NCI-H748 treated with DMSO at 0.1 percent for 48 hours (cell line): ENCODE measurements at places on chromosomes 16 and 17.

DNA sequence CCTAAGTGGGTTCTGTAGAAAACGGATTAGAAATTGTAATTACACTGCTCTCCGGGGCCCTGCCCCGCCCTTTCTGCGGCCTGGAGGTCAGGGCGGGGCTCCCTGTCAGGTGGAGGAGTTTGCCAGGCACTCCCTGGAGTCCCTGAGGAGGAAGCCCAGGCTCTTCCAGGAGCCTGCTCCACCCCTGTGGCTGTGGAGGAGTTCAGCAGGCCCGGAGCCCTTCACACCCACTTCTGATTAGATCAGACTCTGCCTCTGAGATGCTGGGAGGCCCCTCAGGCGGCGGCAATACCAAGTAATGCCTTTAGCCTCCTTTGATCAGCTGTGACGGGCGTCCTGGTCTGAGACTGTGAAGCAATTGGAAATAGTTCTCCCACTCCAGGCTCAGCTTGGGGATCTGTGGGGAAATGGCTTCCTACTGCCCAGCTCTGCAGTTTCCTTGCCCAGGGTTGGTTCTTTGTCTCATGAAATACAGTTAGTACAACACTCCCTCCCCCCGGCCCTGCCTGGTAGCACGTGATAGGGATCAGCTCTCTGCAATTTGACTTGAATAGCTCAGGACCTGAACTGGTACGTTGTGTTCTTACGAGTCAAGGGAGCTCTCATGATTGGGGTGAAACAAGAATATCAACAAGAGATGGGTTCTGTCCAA lies 22.3 kb downstream of the BAIAP2 start:
- DNase-seq: no peak

DNA sequence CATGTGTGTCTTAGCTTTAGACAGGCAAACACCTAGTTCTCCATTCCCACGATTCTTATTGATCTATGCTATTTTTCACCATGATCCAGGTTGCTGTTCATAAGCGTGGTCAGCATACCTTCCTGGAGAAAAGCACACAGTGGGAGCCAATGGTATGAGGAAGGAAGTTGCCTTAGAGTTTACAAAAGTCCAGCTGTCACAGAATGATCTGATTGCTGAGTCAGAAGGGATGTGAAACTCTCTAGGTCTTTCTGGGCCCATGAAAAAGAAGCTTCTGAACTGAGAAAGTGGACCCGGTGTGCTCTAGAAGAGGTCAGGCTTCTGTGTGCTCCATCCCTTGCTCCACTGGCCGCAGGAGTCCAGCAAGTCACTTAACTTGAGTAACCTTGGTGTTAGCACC lies 71.0 kb upstream of the CCL1 start:
- DNase-seq: no peak

GRCh38 chr17:7408252-7408727 lies 645 bp downstream of the NLGN2 start:
- DNase-seq: no peak

DNA sequence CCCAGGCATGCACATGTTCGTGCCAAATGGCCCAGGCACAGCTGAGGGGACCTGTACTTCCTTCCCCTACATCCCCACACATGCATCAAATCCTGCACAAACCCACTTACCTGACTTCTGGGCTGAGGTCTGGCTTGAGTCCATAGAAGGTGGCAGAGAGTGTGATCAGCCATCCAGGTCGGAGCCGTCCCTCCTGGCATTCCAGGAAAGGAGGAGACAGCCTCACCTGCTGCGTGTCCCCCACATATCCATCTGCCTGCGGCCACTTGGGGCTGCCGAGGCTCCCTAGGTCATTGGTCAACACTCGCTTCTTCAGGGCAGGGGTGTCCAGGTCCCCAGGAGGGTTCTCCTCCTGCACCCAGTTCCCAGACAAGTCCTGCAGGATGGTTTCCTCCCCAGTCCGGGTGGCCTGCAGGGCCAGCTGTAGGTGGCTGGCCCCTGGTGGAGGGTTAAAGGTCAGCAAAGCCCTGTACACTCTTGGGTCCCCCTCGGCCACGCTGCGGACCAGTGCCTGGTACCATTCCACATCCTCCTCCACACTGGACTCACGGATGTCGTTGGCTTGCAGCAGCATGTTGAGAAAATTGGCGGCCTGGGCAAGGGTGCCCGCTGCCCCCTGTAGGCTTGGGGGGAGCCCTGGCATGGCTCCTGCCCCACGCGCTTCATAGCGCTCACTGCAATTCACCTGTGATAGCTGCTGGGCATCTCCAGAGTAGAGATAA lies 709 bp downstream of the GPR179 start:
- DNase-seq: no peak

DNA sequence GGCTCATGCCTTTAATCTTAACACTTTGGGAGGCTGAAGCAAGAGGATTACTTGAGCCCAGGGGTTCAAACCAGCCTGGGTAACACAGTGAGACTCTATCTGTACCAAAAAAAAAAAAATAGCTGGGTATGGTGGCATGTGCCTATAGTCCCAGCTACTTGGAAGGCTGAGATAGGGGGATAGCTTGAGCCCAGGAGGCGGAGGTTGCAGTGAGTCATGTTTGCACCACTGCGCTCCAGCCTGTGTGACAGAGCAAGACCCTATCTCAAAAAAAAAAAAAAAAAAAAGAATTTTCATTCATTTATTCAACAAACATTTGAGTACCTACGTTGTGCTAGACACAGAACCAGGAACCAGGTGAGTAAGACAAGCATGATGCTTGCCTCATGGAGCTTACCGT lies 73.6 kb upstream of the MRTFB start:
- no peak for DNase-seq

DNA sequence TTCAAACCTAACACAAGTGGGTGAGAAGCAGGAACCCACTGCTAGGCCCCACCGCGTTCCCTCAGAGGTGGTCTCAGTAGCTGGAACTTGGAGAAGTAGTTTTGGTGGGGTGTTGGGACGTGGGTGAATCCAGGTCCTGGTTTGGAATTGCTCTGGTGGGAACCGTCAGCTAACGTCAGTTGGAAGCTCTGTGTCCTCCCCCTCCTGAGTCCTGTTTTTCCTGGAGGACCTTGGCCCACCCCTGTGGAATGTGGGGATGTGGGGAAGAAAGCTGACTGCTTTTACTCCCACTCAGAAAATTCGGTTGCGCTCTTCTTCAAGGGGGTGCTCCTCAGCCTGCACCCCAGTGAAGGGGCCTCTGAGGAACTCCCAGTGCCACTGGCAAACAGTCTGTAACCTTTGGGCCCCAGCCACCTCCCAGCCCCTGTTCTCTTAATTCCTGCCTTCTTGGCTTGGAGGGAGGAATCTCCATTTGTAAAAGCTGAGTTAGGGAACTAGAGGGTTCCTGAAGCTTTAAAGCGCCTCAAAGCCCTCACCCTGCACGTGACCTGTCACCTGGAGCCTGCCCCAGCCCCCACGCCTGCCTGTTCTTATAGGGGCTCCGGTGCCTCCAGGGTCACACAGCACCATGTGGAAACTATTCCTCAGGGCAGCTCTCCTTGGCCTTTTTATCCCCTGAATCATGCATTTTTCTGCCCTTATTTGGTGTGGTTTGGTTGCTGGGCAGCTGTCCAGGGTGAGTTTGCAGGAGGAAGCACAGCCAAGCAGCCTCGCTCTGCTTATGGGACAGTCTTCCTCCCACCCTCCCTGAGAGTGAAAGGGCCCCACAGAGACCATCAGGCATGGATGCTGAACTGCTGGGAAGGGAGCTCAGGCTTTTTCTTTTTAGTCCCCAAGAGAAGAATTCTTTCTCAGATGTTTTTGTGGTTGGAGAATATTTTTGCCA lies 16.2 kb upstream of the NAGLU start:
- DNase-seq: no peak

- DNase-seq: no peak
Observed at GRCh38 chr17:46024590-46024989, 25.5 kb downstream of the STH start.

DNA sequence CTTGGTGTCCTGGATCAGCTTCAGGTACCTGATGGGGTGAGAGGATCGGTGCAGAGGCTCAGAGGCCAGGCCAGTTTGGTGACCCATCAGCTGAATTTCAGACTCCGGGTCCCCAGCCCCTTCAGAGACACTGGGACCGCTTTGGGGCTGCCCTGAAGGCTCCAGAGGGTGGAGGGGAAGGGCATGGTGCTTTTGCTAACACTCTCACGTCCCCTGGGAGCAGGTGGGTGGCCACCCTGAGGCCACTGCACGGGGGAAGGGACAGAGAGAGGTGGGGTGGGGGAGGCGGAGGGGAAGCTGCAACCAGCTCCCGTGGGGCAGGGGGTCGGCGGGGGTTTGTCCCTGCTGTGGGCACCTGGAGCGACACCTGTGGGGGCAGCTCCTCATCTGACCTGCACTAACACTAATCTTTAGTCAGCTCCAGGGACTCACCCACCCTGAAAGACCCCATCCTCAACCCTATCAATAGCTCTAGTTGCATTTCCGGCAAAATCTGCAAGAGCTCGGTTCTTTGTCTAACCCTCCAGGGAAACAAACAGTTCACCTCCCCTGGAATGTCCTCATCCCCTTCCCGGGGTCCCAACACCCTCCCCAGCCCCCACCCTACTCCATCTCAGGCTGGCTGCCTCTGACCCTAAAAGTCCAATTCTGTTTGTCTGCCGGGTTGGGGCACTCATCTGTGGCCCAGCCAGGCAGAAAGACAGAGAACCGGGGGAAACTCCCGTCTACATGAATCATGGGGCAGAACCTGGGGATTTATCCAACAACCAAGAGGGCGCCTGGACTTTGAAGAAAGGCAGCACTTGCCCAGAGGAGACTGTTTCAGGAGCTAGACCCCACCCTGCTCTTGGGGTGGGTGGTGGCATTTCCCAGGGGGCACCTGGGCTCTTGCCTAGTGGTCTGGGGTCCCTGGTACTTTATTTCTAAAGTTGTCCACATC lies 91.9 kb upstream of the CBX4 start:
- DNase-seq: no peak

- DNase-seq: no peak
Observed at GRCh38 chr16:47523342-47524006, 62.3 kb downstream of the PHKB start.

DNA sequence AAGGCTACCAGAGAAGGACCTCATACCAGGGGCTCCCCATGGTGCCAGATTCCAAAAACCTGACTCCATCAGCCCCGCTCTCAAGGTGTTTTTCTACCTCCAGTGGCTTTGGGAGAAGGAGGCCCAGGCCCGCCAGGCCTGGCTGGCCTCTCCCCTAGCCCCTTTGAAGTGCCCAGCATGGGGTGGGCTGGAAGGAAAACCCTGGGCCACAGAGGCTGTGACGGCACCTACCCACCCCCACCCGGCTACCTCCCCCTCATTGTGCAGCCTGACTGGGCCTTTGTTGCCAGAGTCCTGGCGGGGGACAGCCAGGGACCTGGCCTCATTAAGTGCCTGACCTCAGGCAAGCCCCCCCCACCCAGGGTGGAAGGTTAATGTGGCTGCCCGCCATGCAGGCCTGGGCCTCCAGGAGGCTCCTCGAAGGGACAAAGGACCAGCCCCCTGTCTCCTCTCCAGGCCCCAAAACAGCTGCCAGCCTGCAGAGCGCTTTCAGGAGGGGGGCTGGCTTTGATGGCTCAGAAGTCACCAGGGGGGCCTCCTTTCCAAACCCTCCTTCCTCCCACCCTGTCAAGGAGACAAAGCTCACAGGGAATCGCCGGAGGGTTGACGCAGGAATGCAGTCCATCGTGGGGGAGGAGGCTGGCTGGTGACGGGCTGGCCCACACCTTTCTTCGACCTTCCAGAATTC lies 159.4 kb downstream of the ZNF423 start:
- DNase-seq: no peak

DNA sequence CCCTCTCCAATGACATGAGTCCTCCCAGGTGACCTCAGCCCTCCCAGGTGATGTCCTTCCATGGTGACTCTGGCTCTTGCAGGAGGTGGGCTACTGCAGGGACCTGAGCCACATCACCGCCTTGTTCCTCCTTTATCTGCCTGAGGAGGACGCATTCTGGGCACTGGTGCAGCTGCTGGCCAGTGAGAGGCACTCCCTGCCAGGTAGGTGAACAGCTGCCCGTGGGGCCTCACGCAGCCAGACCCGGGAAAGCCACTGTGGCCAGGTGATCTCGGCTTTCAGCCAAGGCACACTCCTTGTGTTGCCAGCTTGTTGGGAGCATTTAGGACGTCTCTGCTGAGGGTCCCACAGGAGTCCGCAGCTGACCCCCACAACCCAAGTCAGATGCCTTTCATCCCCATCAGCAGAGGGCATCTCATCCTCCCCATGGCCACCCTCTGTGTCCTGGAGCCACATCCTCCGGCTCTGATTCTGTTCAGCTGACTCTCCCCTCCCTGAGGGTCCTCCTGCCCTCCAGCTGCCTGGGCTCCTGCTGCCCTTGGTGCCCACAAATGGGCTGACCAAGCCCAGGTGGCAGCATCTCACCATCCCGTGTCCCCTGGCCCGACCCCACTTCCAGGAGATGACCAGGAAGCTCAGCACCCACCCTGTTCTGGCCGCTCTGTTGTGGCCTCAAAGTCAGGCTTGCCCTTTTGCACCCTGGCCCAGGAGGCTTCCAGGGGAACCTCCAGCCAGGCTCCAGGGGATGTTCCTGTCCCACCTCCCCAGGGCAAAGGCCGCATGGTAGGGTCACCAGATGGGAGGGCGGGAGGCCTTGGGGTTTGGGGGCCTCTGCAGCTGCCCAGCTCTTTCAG lies 20.1 kb downstream of the USP6 start:
- no peak for DNase-seq

DNA sequence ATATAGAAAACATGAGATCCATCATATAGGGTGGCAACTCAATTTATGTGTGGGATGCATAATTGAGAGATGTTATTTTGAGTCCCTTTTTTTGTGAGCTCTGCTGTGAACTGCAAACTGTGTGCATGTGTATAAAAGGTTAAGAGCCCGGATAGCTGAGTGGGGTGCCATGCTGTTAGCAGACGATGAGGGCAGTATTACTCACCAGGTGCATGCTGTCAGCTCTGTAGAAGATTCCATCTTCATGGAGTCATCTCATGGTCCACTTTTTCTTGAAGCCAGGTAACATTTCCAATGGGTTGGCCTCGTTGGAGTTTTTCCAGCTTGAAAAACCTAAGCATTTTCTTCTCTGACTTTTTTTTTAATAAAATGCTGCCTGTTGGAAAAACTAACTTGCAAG lies 43.0 kb upstream of the RHBDL3 start:
- no peak for DNase-seq

- DNase-seq: no peak
Observed at GRCh38 chr17:40097931-40098845, 2.2 kb downstream of the NR1D1 start.

DNA sequence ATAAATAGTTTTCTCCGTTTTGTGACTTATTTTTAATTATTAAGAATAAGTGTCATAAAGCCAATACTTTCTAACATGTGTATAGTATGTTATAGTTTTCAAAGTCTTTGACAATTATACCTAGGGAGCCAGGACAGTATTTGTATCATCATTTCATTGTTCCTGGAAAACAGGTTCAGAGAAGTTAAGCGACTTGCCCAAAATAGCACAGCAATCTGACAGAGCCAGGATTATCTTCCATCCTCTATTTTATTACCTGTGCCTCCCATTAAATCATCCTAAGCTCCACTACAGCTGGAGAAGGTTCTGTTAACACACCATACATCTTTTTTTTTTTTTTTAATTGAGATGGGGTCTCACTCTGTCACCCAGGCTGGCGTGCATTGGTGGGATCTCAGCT lies 718.4 kb downstream of the MAF start:
- DNase-seq: no peak

- no peak for DNase-seq
Observed at GRCh38 chr16:6955303-6955702, 377.3 kb upstream of the RBFOX1 start.
